ENCODE measurements at places on chromosomes 2 and 18.
A peak's percentile ranks its signal among the peaks of the same experiment; 100 is the strongest.

GRCh38 chr18:77013811-77014521 lies 118.6 kb downstream of the MBP start:
- DNase-seq = no peak

DNA sequence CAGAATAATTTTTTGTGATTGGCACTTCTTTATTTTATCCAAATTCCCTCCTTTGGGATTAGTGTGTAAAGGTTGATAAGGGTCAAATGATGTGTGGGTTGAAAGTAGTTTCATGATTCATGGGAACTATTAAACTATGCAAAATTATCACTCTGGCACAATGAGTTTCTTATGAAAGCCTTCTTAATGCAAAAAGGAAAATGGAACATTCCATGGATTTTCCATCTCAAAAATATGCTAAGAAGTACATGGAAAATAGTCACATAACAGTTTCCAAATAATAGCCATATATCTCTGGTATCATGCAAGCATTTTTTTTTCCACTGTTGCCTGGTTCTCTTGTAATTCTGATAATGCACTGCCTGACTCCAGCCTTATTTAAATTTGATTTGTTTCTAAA lies 639.7 kb downstream of the NR4A2 start:
- DNase-seq = no peak

DNA sequence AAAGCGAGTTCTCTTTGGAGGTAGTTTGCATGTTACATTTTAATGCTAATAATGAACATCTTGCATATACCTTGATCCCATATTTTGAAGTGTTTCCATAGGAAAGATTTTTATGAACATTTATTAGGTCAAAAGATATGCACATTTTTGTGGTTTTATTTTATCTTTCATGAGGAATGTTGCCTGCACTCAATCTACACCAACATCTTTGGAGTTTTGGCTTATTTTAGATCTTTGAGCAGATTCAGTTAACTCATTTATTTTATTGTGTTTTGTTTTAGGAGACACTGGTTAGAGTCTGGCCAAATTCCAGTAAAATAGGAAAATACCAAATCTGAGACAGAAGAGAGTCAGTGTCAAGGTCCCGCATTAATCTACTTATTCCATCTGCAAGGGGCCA lies 540.9 kb downstream of the RNF144A start:
- DNase-seq = no peak

- DNase-seq = no peak
Measured at GRCh38 chr2:223580951-223581350, 21.2 kb downstream of the SCG2 start.

- no peak for DNase-seq
Measured at GRCh38 chr2:164574931-164575330, 46.4 kb downstream of the GRB14 start.

DNA sequence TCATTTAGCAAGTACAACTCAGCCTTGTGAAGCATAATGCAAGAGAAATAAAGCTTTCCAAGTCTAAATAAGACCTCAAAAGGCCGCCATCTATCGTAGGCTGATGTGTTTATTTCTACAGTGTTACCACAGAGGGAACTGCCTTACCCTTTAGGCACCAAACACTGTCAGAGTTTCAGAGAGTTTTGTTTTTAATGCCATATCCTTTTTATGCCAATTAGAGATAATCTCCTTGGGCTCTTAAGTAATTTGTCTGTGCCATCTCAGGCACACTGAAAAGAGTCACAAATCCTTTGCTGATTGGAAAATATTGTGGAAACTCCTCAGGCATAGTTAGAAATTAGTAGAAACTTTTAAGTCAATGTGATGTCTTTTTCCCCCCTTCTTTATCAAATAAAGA lies 797.1 kb downstream of the SLC4A3 start:
- DNase-seq = no peak

DNA sequence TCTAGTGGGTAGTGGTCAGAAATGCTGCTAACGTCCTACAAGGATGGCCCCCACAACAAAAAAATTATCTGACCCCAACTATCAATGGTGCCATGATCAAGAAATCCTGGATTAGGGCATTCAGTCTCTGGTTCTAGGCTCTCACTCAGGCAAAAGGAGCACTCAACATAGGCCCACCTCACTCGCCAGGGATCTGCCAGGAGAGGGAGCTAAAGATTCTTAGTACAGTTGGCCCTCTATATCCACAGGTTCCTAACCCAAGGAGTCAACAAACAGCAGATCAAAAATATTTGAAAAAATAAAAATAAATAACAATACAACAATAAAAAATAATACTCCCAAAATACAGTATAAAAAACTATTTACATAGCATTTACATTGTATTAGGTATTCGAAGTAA lies 10.0 kb downstream of the SLC4A5 start:
- peak; percentile 20 for DNase-seq

DNA sequence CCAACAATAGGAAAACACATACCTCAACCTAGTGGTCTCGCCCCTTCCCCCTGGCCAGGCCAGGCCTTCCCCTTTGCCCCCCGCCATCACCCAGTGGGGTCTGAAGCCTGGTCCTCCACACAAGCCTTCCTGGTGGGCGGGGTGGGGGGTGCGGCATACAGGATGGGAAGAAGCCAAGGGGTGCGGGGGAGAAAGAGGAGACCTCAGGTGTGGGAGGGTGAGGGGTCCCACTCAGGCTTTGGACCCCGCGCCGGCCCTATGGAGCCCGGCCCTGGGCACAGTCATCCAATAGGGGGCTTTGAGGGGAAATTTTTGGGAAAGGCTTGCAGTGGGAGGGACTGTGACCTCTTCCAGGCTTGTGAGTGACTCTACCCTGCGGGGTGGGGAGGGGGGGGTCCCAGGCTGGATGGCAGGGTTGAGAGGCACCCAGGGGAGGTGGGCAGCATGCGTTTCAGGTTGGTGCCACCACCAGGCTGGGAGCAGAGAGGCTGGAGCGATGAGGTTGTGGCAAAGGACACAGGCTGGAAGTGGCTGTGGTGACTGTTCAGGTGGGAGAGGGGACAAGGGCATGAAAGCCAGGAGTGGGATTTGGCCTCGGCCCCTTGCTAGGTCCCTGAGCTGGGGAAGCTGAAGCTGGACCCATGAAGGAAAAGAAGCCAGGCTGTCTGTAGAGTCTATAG lies 1.3 kb downstream of the SLC66A3 start:
- no peak for DNase-seq

DNA sequence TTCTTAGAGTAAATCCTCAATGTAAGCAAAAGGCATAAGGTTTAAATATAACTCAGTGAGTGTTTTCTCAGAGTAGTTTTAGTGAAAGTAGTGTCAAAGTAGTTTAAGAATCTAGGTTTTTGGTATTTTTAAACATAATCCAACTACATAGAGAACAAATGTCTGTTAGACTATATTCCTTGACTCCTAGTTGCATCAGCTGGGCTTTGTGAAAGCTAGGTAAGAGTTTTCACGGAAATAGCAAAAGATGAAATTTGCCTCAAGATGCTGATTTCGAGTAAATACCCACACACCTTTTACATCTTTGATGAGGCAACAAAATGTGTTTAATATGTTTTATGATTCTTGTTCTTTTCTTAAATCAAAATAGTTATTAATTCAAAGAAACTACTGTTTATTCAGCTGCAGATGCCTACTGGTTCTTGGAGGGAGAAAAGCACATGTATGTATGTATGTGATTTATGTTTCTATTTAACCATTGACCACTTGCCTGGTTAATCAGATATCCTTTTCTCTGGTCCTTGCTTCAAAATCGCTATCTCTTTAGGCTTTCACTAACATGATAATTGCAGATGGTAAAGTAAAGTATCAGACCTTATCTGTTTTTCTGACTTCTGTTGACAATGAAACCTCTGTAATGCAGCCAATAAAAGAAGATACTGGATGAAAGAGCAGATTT lies 117.4 kb upstream of the NOSTRIN start:
- no peak for DNase-seq

- DNase-seq = no peak
Measured at GRCh38 chr2:179613701-179614100, 247.7 kb downstream of the ZNF385B start.

DNA sequence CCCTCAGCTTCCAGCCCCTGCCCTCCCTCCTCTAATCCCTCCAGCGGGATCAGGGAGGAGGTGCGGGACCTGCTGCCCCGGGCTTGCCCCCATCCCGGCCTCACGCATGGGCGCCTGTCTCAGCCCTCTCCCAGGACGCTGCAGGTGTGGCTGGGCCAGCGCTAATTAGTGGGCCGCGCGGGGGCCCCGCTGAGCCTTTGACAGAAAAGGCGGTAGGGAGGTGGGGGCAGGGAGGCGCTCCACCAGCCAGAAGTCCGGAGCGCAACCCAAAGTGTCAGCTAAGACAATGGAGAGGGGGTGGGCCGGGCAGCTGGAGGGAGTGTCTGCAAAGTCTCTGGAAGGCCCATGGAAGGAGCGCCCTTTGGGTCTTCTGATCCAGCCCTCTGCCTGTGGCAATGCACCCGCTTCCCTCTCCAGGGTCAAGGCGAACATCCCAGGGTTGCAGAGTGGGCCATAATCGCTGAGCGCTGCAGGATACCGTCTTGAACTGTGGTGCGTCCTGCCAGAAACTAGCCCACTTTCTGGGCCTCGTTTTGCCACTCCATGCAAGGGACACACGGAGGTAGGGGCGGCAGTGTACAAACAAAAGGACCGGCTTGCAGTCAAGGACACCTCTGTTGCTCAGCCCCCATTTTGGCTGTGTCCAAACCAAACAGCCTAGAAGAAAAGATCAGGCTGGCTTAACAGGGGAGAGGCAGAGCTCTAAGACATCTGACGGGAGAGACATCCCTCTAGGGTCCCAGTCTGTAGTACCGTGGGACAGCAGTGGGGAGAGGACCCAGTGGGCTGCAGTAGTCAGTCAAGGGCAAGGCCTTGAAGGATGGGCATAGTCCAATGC lies 3.5 kb downstream of the ATP6V1B1 start:
- no peak for DNase-seq

DNA sequence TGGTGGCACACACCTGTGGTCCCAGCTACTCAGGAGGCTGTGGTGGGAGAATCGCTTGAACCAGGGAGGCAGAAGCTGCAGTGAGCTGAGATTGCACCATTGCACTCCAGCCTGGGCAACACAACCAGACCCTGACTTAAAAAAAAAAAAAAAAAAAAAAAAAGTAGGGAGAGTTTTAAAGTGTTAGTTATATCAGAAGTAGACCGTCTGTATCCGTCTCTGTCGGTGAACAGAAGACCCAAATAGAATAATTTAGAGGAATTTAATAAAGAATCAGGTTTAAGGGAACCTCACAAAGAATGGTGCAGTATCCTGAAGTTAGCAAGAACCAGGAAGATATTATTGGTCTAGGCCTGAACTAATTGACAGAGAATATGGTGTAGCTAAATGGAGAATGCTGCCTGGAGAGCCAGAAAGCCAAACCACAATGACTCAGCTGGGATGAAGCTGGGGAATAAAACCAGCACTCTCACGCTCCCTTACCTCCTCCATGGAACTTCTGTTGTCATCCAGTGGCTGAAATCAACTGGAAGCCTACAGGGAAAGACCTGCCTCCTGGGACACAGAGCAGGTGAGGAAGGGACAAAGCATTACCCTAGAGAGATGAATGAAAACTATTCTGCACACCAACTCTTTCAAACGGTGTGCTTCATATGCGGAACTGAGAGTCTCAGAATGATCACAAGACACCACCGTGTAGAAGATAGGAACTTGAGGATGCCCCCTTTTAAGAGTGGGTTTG lies 39.1 kb upstream of the PLEKHM3 start:
- DNase-seq = no peak

DNA sequence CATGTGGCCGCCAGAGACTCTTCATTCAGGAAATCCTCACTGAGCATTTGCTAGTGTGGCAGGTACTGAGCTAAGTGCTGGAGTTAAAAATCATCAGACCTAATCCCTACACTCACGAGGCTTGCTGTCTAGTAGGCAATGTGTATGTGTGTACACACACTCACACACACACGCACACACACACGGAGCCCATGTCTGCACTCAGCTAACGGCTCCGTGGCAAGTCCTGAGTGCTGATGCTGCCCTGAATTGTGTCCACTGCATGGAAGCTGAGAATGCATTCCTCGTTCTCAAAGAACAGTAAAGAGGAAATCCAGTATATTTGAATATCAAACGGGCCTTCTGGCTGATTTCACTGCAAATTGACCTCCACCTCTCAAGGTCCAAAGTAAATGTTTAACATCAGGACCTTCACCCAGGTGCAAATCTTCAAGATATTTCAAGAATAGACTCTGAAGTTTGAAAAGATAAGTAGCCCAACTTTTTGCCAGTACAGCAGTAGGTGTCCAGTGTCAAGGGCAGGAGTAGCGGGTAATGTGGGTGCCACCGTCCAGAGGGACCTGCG lies 136.1 kb upstream of the TTC39C start:
- DNase-seq = no peak

DNA sequence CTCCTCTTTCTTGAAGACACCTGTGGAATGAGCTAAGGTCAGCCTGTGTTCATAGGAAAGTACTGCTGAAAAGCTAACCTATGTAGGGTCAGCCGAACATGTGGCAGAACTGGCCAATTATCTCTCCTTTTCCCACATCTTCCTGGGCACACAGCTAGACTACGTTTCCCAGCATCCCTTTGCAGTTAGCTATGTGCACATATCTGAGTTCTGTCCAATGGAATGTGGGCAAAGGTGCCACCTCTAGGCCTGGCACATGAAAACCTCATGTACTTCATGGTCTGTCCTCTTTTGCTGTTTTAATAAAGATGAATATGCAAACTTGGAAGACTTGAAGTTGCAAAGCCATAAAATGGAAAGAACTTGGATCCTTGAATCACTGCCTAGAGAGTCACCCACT lies 352.6 kb downstream of the TNS1 start:
- no peak for DNase-seq

DNA sequence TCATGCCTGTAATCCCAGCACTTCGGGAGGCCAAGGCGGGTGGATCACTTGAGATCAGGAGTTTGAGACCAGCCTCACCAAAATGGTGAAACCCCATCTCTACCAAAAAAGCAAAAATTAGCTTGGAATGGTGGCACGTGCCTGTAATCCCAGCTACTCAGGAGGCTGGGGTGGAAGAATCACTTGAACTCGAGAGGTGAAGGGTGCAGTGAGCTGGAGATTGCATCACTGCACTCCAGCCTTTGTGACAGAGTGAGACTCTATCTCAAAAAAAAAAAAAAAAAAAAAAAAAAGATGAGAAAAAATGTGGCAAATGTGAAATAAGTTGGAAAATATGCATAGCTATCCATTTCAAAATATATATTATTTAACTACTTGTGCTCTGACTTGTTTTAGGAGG lies 65.0 kb downstream of the KCNS3 start:
- no peak for DNase-seq
